ENCODE measurements at places on chromosomes 5 and 9. TPM values are rescaled to one million over a fixed set of nuclear protein-coding genes. Genes with fewer than 3 reads are reported as not detected.

GRCh38 chr5:88245241-88245892 lies 23.3 kb downstream of the TMEM161B start:
- DNase-seq, result no peak

DNA sequence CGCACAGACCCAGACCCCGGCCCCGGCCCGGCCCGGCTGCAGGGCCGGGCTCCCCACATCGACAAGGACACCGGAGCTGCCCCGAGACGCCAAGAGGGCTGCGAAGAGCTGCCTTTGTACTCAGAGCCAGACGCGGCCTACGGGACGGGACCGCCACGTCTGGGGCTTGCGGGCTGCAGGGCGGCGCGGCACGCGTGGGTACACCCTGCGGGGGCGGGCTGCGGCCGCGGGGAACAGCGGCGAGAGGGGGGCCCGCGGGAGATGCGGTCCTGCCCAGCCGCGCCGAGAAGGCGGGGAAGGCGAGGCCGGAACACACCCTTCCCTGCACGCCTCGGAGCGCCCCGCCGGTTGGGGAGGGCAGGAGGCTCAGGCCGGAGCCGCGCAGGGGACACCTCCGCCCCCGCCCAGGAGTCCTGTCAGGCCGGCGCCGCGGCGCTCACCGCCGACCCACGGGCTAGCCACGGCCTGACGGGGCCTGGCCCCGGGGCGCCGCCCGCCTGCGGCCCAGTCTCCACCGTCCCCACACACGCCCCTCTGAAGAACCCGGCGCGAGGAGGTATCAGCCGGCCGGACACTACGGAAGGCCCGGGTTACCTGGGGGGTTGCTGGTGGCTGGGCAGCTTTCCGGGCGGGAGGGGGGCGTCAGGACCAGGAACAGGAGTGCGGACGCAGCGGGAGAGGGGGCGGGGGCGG lies 478 bp downstream of the RAB14 start:
- DNase-seq, result peak; percentile 59

DNA sequence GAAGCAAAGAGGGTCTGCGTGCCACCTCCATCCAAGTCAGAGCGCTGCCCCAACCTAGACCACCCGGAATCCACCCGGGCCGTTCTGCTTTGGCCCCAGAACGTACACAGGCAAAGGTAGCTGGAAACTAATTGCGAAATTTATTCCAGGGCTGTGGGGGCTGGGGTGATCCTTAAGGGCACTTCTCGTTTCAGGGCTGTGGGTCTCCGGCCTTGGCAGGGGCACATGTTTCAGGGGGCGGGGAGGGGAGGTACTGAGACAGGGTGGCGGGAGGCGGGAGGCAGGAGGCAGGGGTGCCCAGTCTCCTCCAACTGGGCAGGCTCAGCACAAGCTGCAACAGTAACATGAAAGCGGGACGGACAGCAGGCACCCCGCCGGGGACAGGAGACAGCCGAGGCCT lies 26.1 kb downstream of the NR5A1 start:
- no peak for DNase-seq

GRCh38 chr9:136061405-136061804 lies 33.7 kb downstream of the NACC2 start:
- DNase-seq, result no peak

GRCh38 chr9:89278997-89279739 lies 31.8 kb upstream of the CKS2 start:
- DNase-seq, result peak; percentile 22

DNA sequence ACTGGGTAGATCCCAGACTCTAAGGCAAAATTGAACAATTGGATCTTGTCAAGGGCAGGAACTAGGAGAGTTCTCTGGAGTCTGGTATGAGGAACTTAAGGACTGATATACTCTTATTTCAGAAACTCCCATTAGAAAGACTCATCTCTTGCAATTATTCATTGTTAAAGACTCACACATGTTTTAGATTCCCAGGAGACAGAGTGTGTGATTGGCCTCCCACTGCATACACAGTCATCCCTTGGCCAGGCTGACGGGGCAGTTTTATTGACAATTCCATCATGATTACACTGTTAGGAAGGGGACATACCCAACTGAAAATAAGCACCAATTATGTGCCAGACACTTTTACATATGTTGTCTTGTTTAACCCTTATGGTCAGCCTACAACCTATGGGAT lies 347.2 kb downstream of the DMAC1 start:
- DNase-seq, result no peak

DNA sequence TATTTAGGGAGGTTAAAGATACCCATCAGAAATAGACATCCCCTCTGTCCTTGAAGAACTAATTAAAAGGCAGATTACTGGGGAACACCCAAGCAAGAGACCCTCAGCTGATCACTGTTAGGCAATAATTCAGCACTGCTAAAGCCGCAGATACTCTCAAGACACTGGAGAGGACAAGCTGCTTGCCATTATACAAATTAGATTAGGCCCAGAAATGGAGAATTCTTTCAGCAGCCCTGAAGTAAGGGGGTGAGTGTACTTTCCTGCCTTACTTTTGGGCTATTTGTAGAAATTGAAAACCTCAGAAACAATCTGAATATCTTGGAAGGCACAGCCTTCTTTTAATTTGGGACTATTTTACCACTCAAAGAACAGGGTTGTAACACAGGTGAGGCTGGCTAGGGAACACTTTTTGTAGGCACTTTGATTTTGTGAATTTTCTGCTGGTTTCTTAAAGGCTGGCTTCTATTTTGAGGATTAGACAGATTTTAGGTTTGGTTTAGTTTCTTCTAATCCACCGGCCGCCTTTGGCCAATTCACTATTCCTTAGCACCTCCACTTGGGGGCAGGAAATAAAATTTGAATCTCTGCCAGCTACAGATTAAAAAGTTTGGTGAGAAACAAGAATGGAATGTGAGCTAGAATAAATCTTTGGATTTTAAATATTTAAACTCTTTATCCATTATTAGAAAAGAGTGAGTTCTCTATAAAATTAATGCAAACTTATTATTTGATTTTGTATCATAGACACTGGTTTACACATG lies 106.0 kb downstream of the SMARCA2 start:
- DNase-seq, result no peak

DNA sequence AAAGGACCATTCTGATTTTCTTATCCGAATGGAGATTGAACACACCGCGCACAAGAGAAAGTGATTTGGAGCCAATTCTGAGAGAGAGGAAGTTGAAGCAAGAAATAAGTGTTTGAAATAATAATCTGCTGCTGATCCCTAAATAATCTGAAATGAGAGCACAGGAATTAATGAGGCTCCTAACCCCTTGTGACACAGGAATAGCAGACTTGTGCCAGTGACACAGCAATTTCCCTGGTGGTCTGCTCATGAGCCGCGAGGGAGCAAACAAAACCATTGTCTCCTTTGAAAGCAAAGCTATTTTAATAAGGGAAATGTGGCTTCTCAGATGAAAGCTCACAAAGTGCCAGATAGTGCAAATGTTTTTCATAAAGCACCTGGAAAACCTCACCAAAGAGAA lies 936.1 kb upstream of the WWC1 start:
- no peak for DNase-seq

DNA sequence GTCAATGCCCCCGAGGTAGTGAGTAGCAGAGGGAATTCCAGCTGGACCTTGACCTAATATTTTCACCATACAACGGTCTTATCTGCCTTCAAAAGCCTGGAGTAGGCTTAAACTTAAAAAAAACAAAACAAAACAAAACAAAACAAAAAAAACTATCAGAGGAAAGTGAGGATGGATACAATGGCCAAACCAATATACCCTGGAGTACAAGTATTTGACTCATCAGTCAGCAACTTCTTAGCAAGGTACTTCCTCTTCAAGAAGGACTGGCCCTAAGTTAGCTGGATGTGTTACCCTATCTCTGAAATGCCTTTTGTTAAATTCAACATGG lies 160.6 kb upstream of the GNA14 start:
- DNase-seq, result no peak

GRCh38 chr5:112006721-112007120 lies 249.7 kb upstream of the NREP start:
- DNase-seq, result no peak

DNA sequence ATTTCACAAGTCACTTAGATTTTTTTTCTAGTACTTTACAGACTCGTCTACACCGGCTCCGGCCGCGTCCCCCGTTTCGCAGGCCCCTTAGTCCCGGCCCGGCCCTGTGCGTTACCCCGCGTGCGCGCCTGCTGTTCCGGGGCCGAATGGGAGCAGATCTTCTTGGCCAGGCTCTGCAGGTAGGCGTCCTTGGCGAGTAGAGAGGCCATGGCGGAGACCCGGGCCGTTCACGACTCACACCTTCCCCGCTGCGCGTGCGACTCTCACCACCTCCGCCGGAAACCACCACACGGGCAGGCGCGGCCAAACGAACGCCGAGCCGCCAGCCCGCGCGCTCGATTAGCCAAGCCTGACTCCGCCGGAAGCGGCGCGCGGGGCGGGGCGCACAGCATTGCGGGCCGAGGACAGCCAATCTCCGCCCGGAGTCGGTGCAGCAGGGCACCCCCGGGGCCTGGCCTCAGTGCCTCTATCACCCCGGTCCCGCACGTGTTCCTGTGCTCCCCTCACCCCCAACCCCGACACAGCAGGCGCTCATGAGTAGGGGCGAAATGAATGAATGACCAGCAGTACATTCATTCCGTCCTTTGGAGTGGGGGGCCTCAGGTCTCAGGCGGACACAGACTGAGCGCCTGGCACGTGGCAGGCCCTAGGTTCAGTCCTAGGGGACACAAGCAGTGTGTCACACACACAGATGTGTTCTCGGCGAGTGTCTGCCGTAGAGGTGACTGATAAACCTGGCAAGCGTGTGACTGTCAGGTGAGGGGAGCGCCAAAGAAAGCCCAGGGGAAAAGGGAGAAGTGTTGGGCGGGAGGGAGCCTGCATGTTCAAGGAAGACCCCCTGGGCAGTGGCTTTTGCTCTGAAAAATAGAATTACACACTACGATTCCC lies at the start of gene SURF6:
Gene SURF6 (minus strand): TSS at position 265 of the 888 bp plus-strand sequence. CDS start 56 bp downstream, at position 209.
- DNase-seq, result peak; percentile 97

GRCh38 chr9:127805620-127806019 lies 2.9 kb downstream of the FPGS start:
- peak; percentile 74 for DNase-seq

DNA sequence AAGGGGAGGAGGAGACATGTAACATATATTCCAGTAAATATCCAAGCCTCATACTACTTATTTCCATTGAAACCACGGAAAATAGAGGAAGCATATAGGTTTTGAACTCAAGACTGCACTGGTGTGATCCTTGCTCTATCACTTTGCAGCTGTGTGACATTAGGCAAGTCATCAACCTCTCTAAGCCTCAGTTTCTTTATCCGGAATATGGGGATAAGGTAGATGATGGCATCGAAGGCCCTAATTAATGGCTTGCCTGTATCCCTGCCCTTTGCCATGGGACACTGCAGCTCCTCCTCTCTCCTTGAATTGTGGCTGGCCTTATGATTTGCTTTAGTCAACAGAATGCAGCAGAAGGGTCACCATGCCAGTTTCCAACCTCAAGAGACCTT lies 6.9 kb downstream of the SHB start:
- DNase-seq, result no peak

GRCh38 chr9:20043461-20043860 lies 254.6 kb upstream of the SLC24A2 start:
- DNase-seq, result no peak

- DNase-seq, result peak; percentile 66
These were observed 16.9 kb downstream of the DNAJC18 start for GRCh38 chr5:139422307-139422893.

DNA sequence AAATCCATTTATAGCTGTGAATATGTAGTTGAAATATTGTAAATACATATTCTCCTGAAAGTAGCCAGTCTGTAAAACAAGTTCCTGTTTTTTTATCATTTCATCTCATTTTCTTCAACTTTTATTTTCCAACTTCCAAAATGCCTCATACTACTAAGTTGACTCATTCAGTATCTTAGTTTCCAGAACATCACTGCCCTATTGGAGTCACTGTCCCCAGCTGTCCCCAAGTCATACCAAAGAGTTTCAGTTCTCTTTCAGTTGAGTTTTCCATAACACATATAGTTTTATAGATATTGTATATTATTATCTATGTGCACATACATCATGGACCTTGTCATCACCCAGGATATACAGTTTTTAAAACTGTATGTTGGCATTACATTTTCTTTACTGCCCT lies 261.7 kb downstream of the CDH12 start:
- no peak for DNase-seq

DNA sequence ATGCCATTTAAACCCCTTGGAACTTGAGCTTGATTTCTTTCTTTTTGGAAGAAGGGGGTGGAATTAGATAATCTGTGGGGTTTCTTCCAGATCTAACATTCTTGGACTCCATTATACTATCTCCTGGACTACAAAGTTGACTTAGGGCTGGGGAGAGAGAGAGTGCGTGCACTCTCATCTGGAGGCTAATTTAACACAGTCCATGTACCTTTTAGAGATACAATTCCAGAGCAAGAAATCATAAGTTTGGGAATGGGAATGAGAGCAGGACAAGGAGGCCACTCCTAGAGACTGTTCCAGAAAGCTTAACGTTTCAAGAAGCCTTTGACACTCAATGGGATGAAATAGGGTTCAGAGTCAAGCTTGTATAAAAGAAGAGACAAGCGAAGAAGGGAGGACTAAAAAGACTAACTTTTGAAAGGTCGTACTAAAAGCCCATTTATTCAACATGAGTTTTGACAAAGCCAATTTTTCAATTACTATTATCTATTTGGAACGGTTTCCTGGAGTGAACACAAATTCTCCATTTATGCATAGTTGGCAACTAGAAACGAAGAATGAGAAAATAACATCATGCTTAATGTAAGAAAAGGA lies 83.4 kb downstream of the ACTL7B start:
- DNase-seq, result no peak

GRCh38 chr9:110712955-110713354 lies 44.4 kb downstream of the MUSK start:
- no peak for DNase-seq

DNA sequence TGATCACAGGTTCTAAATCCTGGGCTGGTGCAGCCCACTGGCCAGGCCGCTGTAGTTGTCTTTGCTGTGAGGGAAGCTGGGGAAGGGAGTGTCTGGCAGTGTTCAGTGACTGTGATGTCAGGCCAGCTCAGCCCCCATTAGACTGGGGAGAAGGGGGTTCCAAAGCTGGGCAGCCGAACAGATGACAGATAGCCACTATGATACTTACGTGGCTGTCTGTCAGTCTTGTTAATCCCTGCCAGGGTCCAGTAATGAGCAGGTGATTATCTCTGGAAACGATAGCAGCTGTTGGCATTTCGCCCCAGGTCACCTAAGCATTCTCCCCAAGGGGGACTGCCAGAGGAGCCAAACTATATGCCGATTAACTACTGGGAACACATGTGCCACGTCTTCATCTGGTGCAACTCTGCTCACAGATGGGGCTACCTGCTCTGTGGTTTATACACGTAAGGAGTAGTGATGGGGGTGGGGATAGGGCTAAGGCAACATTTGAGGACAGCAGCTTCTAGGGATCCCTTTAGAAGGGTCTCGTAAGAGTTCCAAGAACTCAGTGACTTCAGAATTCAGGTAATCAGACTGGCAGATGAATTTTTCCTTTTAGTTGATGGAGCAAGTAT lies 396.3 kb downstream of the KDM4C start:
- no peak for DNase-seq

DNA sequence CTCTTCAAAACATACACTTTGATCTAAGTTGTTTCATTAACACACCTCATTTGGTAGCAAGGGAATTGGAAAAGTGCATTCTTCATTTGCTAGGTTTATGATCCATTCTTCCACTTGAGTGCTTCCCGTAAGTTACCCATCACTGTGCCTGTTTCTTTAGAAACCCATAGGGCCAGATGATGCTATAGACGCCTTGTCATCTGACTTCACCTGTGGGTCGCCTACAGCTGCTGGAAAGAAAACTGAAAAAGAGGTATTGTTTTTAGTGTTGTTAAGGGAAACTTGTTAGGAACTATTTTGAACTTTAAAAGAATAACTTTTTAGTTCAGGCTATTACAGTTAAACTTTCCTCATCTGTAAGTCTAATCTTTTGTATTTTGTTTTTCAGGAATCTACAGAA lies 66.6 kb downstream of the ERAP1 start:
- peak; percentile 11 for DNase-seq

The CDC20B gene
- total RNA-seq, result not detected

The SLC36A2 gene
- total RNA-seq, result not detected

The FOXI1 gene
- not detected for total RNA-seq

Measured in activated CD4-positive, alpha-beta T cell treated with anti-CD3 and anti-CD28 coated beads for 36 hours (primary cell).